Bone marrow (tissue), 2 donors: ENCODE measurements at places on chromosomes 7 and 10.

GRCh38 chr7:3134745-3135144, 91.1 kb upstream of the CARD11 start:
- DNase-seq = no peak

DNA sequence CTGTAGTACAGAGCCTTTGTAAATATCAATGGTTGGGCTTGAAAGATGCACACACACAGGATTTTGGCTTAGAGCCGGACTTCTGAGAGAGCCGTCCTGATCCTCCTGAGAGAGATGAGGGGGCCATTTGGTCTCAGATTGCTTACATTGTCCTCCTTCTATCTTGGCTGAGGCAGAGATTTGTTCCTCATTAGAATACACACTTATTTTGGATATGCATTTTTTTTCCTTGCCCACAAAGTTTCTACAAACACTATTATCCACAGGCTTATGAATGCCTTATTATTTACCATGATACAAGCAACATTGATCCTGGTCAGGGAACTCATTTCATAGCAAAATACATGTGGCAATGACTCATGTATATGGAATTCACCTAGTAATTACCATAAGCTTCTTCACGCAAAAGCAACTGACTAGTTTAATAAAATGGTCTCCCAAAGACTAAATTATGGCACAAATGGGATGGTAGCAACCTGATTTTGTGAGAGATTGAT, 175.3 kb downstream of the MDFIC start:
- DNase-seq = no peak

DNA sequence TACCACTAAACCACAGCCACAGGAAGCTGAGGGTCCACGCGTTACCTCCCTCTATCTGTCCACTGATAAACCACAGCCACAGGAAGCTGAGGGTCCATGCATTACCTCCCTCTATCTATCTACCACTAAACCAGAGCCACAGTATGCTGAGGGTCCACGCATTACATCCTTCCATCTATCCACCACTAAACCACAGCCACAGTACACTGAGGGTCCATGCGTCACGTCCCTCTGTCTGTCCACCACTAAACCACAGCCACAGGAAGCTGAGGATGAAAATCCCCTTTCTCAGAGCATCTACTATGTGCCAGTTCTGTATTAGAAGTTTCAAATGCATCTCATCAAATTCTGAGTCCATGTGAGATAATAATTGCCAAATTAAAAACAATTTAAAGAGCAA, 589.3 kb downstream of the DNAJB6 start:
- DNase-seq = no peak

GRCh38 chr10:76230921-76231285, 799.5 kb downstream of the LRMDA start:
- no peak for DNase-seq

GRCh38 chr10:50523357-50523756, 100.4 kb downstream of the SGMS1 start:
- no peak for DNase-seq

- DNase-seq = no peak
Observed at GRCh38 chr7:98777051-98777450, 92.8 kb downstream of the TMEM130 start.

DNA sequence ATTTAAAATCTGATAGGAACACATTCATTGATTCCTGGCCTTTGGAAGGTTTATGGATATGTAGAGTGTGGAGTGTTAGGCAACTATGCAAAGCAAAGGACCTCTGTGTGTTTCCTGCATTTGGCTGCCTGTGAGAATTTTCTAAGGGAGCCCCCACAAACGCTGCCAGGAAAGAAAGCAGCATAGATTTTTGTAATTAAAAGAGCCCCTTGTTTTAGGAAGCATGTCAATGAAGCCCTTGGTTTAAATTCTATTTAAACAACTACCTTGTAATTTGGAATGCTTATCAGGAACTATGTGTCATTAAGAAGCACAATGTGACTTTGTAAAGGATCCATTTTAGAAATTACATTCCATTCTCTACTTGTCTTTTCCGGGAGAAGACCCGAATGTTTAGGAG, 742.5 kb downstream of the NXPH1 start:
- no peak for DNase-seq

- DNase-seq = no peak
Observed at GRCh38 chr7:30433506-30433905, 45.1 kb downstream of the NOD1 start.
